ENCODE measurements at places on chromosomes 2 and 18. TPM values are rescaled to one million over a fixed set of nuclear protein-coding genes. Genes with fewer than 3 reads are reported as not detected.

Gene PHLPP1
- total RNA-seq: 8.5 TPM

Gene CMPK2
- not detected for total RNA-seq

Gene EPB41L3
- total RNA-seq: under 0.01 TPM

Gene FBLN7
- 4.4 TPM for total RNA-seq

DNA sequence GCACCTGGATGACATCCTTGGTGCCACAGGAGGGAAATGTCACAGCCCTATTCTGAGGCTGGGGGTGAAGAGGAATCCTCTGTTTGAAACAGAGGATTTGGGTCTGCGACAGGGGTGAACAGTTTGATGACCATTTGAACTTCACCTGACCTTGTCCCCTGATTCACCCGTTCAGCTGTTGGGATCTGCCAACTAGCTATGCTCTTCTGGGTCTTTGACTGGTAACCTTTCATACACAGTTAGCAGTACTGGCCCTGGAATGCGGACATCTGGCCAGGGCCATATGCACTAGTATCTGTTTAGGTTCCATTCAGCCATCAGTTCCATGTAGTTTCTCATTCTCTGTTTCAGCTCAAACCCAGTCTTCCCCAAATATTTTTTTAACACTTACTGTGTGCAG lies 72.6 kb upstream of the MCFD2 start:
- peak; percentile 56 for DNase-seq

- no peak for DNase-seq
Observed at GRCh38 chr2:237438080-237438940, 24.3 kb upstream of the COL6A3 start.

- DNase-seq: peak; percentile 12
Observed at GRCh38 chr18:59021500-59021899, 118.2 kb upstream of the SEC11C start.

DNA sequence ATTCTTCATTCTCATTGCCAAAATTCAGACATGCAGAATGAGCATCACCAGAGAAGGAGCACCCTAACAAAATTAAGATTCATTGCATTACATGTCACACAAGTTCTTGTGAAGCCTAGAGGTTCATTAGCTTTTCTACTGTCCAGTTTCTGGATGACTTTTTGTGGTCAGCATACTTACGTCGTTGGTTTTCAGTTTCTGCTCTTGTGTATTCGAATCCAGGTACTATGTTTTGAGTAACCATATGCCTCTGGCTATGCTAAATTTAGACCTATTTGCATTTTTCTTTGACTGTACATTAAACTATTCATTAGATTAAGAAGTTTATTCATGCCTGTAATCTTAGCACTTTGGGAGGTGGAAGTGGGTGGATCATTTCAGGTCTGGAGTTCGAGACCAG lies 251.3 kb downstream of the PARD3B start:
- DNase-seq: no peak

GRCh38 chr2:11746807-11747459 lies 501 bp downstream of the LPIN1 start:
- peak; percentile 28 for DNase-seq

DNA sequence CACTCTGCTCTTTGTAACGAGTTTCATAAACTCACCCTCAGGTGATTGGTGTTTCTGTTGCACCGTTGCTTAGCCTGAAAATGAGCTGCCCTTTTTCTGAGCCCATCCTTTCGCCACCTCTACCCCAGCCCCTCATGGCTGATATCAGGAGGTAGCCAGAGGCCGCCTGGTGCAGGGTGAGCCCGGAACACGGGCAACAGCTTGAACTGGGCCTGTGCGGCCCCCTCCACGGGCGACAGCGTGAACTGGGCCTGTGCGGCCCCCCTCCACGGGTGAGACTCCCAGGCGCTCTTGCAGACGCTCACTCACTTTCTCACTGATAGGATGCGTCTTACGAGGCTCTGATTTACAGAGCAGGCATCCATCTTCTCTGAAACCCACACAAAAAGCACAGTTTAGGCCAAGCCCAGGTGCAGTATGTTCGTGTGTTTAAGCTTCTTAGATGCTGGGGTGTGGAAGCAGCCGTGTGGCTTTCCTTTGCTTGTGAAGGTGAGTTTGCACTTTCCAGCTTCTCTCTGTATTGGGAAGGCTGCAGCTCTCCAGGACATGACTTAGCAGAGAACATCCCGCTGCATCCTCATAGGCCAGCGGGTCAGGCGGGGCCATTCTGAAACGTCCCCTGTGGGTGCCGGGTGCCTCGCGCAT lies 83.5 kb downstream of the NFATC1 start:
- DNase-seq: no peak

GRCh38 chr2:124081154-124081716 lies 56.1 kb downstream of the CNTNAP5 start:
- no peak for DNase-seq

Measured in LHCN-M2 (cell line).